ENCODE measurements at places on chromosomes 5 and 9. TPM values are rescaled to one million over a fixed set of nuclear protein-coding genes. Genes with fewer than 3 reads are reported as not detected.

DNA sequence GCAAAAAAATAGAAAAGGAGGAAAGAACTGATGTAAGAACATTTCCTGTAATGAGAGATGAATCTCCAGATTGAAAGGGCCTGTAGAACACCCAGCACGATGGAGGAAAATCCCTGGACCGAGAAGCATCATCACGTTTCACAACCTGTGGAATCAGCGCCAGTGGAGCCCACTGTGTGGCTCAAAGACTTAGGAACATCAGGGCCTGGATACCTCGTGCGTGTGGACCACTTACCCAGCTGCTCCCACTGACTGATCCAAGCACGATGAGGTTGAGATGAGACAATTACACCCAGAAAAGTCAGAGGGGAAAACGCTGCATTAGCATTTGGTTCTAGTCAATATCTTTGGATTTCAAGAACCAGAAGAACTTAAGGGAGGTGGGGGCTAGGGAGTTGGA lies 224.6 kb downstream of the SYK start:
- DNase-seq: no peak

GRCh38 chr5:38547257-38547656 lies 9.2 kb downstream of the LIFR start:
- DNase-seq: no peak

The PCDHAC2 gene
- not detected for total RNA-seq

DNA sequence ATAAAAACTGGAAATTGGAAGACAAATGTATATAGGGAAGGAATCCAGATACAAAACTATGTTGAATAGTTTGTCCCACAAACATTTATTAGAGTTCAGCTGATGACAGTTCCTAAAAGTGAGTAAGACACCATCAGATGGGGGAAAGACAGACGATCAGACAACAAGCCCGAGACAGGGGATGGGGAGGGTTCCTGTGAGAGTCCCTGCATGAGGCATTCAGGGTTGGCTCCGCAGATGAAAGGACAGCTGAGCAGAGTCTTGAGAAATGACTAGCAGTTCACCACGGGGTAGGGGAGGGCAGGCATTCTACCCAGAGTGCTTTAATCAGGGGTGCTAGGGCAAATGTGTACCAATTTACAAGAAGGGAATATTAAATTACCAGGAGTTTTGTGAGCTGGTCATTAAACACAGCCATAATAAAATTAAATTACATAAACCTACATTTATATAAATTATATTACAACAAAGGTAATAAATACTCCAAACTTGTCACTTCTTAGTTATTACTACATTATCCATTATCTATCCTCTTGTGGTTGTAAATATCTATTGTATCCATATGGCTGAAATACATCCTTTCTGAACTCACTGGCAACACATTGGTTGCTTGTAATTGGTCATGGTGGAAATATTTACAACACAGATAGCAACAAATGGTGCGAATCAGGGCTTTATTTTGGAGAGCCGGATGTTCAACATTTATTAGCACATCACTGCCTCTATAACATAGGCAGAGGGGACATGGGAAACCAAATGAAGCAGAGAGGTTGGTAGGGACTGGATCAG lies 27.8 kb downstream of the TNFSF15 start:
- no peak for DNase-seq

- DNase-seq: no peak
Observed at GRCh38 chr5:14138608-14139540, 4.3 kb upstream of the TRIO start.

GRCh38 chr5:37954561-37954960 lies 114.7 kb upstream of the GDNF start:
- no peak for DNase-seq

- DNase-seq: no peak
Observed at GRCh38 chr5:177473443-177474001, at the start of gene DBN1. TSS of gene DBN1 (minus strand) at chr5:177473634. CDS start at chr5:177473521, 113 bp downstream.
